Stimulated activated CD4-positive, alpha-beta T cell treated with anti-CD3 and anti-CD28 coated beads, Interleukin-4, amount 100 ng/mL, for 1 hour (primary cell): ENCODE measurements at places on chromosomes 16 and 17.

GRCh38 chr17:58783380-58783779, 27.7 kb downstream of the PPM1E start:
- DNase-seq = no peak

- DNase-seq = no peak
These were observed 1.8 kb downstream of the KRT15 start for GRCh38 chr17:41516830-41517283.

DNA sequence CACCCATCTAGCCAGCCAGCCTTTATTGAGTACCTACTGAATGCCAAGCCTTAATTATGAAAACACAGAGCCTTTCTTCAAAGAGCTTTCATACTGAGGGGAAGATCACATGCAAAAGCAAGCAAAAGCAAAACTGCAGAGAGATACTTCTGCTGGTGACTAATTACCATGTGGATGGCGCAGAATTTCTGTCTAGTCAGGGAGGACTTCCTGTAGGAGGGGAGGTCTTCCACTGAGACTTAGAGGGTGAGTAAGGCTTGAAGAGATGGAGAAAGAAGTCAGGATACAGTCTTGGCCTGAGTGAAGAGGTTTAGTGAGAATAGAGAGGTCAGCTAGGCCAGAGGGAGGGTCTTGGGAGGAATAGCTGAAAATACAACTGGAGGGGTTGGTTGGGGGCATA, 53.9 kb upstream of the CCL2 start:
- no peak for DNase-seq

DNA sequence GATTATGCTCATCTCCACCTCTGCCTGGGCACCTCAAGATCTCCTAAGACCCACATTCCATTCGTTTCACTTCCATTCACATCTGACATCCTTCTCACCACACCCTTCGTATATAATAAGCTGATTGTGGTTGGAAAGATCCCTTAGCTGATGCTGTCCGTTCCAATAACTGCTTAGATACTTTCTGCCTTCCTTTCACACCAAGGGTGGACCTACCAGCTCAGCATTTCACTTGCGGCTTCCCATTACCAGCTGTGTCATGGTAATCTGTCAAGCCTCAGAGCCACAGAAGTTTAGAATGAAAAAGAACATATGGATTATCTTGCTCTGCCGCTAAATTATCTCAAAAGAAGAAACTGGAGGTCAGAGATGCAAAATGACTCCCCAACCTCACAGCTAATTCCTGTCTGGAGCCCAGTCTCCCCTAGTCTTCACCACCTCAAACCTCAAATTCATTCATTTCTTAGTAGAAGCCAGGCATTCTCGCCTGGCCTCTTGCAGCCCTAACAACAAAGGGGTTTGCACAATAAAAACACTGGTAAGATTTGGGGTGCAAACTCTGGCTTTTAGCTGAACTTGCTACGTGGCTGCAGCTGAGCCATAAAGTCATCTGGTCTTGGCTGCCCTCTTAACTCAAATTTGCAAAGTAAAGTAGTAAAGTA, 182.8 kb upstream of the HS3ST3A1 start:
- no peak for DNase-seq

DNA sequence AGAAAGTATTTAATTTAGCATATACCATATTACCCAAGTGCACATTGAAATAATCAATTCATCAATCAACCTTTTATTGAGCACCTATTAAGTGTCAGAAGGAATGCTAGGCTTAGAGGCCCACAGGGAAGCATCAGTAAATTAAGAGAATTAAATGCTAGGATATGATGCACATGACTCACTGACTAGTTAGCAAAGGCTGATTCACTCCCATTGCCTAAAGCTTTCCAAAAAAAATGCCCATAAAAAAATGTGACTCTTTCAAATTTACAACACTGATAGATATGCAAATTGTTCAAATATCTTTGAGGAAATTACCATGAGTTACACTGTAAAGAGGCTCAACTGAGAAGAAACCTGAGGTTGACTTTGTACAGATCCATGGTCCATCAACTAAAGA, 883.3 kb downstream of the CDH11 start:
- DNase-seq = no peak

GRCh38 chr17:16197276-16197675, 18.1 kb downstream of the NCOR1 start:
- DNase-seq = no peak

DNA sequence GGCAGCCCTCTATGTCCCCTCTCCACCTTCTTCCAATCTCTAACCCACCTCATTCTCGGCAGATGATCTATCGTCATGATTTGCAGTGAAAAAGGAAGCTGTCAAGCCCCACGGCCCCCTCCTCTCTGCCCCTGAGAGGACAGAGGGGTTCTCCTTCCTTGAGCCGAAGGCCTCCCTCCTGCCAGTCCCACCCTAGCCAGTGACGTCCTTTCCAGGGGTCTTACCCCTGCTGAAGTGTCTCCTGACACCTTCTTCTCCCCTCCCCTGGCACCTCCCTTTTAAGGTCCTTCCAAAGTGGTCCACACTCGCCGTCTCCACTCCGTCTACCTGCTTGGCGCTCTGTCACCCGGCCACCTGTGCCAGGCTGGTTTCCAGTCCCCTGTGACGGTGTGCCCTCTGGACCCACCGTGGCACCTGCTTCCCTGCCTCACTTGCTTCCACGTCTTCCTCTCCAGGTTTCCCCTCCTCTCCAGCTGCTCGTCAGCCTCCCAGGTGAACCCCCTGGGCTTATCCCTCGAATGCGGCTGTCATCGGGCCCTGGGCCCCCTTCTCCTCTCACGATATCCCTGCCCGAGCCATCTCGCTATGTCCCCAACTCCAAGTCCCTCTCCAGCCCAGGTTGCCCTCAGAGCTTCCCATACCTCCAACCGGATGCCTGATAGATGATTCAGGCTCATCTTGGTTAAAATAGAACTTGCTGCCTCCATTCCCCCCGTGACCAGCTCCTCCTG, 5.7 kb downstream of the CCDC102A start:
- no peak for DNase-seq

DNA sequence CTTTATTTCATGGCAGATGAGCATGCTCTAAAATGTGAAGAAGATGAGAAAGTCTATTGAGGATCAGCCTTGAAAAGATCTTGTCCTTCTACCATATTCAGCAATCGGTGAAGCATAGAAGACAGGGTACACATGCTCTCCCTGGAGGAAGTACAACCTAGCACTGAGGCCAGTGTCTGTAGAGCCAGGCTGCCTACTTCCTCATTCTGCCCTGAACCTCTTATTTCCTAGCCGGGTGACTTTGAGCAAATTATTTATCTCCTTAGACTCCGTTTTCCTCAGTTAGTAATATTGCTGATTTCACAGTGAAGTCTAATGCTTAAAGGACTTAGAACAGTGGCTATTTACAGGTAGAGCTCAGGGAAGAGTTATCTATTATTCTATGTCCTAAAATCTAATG, 58.4 kb downstream of the TMEM100 start:
- no peak for DNase-seq

GRCh38 chr17:78611607-78612006, 34.4 kb upstream of the DNAH17 start:
- no peak for DNase-seq

GRCh38 chr17:64074704-64075426, 54.4 kb upstream of the ICAM2 start:
- DNase-seq = no peak

- no peak for DNase-seq
These were observed 108.8 kb downstream of the CCDC182 start for GRCh38 chr17:57636274-57636673.

- DNase-seq = no peak
These were observed 82.4 kb upstream of the KIF2B start for GRCh38 chr17:53740312-53740711.

- DNase-seq = no peak
These were observed 13.2 kb downstream of the ZNF821 start for GRCh38 chr16:71870818-71871217.

GRCh38 chr17:34357398-34357797, 1.1 kb downstream of the CCL13 start:
- DNase-seq = no peak

GRCh38 chr16:78584213-78584860, 484.9 kb downstream of the WWOX start:
- no peak for DNase-seq

DNA sequence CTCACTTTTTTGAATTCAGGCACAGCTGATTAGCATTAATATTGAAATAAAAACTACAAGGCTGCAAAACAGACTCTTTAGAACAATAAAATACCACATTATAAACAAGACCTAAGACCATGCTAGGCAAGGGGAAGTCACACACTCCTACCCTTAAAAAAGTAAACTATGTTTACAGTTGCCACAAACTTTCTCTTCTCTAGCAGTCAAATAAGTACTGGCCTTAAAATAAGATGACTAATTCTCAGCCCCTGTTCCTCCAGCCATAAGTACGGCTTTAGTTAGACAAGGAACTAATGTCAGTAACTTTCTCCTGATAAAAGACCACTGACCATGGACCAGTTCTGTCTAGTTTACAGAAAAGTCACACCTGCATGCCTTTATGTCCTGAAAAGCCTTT, 19.5 kb upstream of the CPHXL start:
- no peak for DNase-seq

DNA sequence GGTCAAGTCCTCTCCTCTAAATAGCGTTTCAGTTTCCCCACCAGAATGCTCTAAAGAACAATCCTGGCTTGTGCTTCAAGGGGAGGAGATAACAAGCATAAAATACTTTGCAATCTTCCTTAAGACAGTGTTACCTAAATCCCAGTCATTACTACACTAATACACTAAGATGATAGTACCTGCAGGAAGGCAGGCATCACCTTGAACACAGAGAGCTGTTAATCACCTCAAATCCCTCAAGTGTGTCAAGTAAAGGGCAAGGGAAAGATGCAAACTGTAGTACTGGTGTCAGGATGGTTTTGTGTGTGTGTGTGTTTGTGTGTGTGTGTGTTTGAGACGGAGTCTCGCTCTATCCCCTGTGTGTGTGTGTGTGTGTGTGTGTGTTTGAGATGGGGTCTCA, 36.8 kb downstream of the NACA2 start:
- no peak for DNase-seq
